H9 (cell line): ENCODE measurements at places on chromosomes 11 and 22.
A peak's percentile ranks its signal among the peaks of the same experiment; 100 is the strongest.

DNA sequence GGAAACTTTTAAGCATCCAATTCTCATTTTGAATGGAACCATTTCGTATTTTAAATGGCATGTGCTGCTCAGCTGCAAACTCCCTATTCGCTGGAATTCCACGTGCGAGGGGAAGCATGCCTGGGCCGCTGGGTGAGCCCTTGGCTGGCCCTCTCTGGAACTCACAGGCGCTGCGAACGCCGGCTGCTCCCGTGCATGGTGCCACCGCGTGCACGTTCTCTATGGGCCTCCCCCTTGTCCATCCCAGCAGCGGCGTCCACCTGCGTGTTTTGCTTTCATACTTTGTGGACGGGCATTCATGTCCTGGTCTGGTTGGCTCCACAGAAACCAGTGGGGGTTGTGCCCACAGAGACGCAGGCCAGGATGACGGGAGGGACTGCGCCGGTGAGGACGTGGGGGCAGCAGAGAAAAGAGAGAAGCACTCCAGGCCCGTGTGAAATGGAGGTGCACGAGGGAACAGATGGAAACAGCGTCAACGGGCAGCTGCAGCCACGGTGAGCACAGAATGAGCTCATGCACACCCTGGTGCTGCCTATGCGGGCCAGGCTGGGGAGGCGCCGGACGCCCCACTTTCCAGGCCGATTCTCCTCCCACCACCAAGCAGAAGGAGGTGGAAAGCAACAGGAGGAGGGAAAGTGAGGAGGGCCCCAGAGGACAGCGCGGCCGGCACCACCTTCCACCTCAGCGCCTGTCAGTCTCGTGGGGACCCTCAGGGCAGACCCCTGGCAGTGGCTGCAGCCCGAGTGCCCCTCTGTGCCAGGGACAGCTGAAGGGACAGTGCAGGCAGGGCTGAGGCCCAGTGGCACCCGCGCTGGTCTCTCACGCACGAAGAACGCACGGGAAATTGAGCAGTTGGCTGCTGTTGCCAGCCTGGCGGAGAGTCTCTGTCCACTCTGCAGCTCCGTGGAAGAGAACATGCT is 29.1 kb downstream of the TOLLIP start:
- no peak for DNase-seq

- peak; percentile 59 for DNase-seq
Measured at GRCh38 chr11:101617735-101618332, 34.0 kb upstream of the TRPC6 start.

- no peak for DNase-seq
Measured at GRCh38 chr22:30288419-30289140, 725 bp downstream of the CASTOR1 start.

- DNase-seq: no peak
Measured at GRCh38 chr11:36365907-36366306, 69.8 kb downstream of the PRR5L start.

- no peak for DNase-seq
Measured at GRCh38 chr11:24421766-24422165, 75.1 kb upstream of the LUZP2 start.

DNA sequence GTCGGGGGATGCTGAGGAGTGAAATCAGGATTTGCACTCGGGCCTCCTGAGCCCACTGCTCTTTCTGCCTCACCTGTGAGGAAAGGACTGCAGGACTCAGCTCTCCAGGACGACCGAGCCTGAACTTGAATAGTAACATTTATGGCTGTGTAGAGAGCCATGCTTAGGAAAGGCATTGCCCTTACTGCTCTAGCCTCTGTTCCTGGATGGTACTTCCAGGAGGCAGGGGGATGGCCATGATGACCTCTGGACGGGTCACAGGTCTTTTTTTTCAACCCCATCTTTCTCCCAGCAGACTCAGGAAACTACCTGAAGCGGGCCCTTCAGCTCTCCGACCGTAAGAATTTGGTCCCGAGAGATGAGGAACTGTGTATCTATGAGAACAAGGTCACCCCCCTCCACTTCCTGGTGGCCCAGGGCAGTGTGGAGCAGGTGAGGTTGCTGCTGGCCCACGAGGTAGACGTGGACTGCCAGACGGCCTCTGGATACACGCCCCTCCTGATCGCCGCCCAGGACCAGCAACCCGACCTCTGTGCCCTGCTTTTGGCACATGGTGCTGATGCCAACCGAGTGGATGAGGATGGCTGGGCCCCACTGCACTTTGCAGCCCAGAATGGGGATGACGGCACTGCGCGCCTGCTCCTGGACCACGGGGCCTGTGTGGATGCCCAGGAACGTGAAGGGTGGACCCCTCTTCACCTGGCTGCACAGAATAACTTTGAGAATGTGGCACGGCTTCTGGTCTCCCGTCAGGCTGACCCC is 11.3 kb downstream of the ANKK1 start:
- DNase-seq: no peak

DNA sequence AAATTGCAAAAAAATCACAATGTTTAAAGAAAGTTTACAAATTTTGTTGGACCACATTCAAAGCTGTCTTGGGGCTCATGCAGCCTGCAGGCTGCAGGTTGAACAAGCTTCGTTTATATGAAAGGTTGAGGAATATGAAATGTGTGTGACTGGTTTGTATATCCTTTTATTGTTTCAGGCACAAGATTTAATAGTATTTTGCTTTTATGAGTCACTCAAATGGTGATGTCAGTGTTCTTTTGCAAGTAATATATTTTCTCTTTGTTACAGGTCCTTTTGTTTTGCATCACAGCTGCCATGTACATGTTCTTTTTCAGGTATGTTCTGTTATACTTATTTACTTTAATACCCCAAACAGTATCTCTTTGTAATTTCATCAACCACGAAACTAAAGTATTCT is 198.6 kb downstream of the TMEM135 start:
- no peak for DNase-seq

DNA sequence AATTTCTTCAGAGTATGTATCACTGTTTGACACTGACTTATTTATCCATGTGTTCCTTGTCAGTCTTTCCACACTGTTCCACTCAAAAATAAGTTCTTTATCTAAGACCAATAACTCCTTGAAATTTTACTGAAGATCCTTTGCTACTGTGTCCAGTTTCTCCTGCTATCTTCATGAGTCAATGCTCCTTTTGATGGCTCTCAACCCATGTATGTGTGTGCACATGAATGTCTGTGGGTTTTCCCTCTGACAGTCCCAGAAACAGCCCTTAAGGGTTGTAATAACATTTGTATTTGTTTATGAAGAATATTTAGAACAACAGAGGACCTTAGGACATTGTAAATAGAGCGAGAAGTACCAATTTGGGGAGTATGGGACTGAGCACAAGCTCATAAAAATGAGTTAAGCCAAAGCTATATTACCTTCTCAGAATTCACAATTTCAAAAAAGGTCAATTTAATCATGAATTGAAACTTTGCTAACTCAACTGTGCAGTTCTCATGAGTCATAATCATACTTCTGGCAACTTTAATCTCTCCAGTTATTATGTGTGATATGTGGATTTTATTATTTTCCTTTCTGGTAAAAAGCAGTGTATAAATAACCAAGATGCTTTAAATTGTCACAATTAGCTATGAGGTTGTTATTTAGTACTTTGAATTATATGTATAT is 533.6 kb downstream of the CNTN5 start:
- no peak for DNase-seq
